Aorta (tissue), 5 donors: ENCODE measurements at places on chromosomes 6 and 20.

- no peak for DNase-seq
Observed at GRCh38 chr20:44750081-44750805, 4.6 kb downstream of the KCNK15 start.

DNA sequence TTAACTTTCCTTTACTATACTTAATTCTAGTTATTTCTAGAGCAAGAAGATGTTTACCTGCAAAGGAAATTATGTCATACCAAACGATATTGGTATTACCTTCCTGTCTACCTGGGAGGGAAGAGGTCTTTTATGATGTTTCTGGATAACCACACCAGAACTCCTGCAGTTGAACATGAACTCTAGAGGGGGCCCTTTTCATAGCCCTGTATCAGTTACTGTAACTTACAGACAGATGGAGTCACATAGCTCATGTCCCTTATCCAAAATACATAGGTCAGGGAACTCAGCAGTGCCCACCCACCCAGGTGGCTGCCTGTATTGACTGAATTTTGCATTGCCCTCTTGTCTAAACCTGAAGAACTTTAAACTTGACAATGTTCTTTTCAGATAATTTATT, 35.1 kb upstream of the MYL9 start:
- DNase-seq, result peak; percentile 14

GRCh38 chr6:152634773-152635172, 2.4 kb downstream of the SYNE1 start:
- no peak for DNase-seq

- no peak for DNase-seq
Observed at GRCh38 chr6:164412566-164412965, 896.8 kb downstream of the C6orf118 start.

GRCh38 chr6:145895802-145896201, 68.4 kb downstream of the SHPRH start:
- DNase-seq, result no peak

DNA sequence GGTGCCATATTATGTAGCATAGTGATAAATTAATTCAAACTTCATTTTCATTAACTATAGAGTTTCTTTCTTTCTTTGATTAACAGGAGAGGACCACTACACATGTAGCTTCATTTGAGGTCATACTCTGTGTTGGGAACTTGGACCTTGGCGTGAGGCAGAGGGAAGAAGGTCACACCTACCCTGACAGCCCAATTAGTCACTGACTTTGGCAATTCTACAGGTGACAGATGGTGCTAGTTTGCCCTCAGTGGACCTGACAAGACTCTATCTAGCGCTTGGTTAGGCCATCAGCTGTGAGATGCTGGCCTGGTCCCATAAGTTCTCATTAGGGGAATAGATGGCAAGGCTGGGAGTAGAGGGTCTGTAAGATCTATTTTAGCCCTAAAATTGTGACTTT, 14.2 kb downstream of the SLX4IP start:
- DNase-seq, result no peak

GRCh38 chr6:116667623-116668022, 943 bp downstream of the ZUP1 start:
- no peak for DNase-seq

DNA sequence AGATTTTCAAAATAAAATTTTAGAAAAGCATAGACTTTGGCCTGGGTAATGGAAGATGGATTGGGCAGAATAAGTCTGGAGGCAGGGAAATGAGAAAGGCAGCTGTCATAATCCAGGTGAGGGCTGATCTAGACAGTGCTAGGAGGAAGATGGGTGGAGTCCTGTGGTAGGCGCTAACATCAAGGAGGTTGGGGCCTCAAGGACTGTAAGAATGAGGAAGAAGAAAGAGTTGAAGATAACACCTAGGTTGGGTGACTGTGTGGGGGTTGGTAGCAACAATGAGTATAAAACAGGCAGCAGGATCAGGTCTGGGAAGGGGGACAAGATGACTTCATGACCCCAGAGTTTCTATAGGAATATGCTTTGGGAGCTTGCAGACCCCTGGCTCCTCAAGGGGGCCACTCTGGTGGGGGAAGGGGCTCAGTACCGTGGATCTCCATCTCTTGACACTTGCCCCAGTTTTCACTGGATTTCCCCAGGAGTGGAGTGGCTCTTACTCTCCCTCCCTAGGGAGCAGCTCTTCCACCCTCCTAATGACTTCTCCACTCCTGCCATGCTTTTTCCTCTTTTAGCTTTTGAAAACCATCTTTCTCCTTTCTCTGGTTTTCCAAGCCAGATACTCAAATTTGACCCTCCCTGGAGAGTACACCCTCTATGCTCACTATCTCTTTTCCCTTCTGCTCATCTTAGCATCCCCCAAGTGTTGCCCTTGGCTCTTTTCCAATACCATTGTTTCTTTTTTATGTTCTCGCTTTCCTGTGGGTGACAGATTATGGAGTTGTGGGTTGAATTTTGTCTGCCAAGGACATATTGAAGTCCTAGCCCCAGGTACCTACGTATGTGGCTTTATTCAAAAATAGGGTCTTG, 14.8 kb downstream of the TRIM31 start:
- DNase-seq, result no peak

DNA sequence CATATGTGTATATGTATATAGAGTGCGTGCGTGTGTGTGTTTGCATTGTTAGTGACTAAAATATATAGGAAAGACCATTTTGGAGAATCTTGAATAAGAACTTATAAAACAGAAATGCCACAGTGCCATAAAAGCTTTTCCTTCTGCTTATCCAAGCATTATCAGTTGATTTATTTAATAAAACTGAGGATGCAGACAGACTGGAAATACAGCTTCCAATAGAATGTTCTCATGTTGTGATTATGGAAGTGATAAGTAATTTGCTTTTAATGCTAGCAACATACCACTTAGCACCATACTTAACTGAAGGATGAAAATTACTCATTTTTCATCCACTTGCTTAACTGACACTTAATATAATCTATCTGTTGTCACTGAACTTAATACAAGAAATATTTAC, 820.1 kb downstream of the TFAP2A start:
- DNase-seq, result no peak

DNA sequence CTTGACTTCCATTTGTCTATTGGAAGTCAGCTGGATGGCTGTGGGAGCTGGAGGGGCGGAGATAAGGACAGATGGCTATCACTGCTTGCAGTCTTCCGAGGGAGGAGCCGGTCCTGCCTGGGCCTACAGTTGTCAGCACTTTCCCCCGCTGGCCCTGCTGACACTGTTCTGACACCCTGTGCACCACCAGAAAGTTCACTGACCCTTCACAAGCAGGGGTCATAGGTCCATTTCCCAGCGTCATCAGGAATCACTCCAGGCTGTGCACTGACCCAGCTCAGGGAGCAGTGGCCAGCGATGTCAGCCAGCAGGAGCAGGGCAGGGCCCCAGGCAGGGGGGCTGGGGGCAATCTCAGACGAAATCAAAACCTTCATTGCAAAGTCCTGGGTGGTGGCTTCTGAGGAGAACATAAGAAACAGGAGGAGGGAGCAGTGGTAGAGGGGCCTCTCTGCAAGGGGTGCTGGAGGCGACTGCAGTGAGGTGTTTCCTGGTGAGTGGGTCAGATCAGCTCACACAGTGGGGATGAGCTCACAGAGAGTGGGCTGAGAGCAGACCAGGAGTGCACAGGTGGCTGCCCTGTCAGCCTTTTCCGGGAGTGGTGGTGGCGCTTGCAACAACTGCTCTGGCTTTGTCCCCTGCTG, 26.5 kb upstream of the PLEKHG1 start:
- DNase-seq, result no peak

DNA sequence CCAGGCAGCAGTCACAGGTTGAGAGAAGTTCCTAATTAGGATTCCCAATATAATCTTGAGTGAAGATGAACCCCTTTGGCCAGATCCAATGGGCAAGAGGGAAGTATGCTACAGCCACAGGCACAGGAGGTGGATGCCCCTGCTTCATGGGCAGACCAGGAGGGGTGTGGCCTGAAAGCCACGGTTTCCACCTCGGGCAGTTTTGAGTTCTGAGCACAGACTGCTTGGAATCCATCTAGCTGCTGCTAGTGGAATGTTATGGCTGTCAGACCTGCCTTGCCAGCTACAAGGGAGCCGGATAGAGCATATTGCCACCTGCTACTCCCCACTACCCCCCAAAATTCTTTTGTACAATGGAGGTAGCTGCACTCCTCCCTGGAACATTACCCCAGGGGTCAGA, 672.9 kb downstream of the HACE1 start:
- no peak for DNase-seq

DNA sequence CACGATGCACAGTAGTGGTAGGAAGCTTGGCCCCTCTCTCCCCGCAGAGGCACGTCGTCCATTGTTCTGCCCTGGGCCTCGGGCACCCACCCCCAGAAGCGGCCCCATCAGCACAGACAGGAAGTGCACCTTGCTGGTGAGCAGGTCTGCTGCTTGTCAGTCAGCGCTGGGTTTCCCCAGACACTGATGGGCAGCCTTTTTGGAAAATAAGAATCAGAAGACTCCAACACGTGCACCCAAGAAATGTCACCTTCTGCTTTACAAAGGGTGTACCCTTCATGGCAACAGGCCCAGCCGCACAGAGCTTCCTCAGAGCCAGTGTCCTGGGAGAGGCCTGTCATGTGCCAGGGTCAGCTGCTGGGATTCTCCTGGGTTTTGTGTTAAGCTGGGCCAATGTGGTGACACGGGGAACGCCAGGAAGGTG, 34.7 kb upstream of the IRF4 start:
- no peak for DNase-seq

- DNase-seq, result peak; percentile 84
Observed at GRCh38 chr6:37059344-37060194, 54.1 kb downstream of the FGD2 start.
